ENCODE measurements at places on chromosomes 3 and 15.

- DNase-seq = no peak
Observed at GRCh38 chr15:71139241-71139640, 24.0 kb downstream of the THSD4 start.

DNA sequence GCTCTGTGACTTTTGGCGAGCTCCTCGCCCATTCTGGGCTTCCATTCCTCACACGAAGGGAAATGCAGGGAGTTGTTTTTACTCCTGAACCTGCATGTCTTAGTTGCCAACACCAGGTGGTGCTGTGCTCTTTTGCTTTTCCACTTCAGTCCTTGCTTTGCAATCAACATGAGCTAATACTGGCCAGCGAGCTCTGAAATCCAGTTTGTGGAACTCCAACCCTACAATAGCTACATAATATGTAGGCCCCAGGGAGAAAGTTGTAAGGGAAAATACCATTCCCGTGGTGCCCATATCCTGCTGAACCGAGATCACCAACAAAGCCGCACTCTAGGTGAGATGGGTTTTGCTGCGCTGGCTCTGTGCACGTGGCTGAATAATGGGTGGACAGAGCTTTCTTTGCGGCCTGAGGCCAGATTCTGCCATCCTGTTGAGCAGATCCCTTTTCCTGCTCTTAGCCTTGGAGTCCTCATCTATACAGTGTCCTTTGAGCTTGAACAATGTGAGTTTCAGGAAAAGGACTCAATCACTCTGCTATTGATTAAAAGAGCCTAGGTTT is 25.0 kb downstream of the LSM3 start:
- DNase-seq = peak; percentile 14

DNA sequence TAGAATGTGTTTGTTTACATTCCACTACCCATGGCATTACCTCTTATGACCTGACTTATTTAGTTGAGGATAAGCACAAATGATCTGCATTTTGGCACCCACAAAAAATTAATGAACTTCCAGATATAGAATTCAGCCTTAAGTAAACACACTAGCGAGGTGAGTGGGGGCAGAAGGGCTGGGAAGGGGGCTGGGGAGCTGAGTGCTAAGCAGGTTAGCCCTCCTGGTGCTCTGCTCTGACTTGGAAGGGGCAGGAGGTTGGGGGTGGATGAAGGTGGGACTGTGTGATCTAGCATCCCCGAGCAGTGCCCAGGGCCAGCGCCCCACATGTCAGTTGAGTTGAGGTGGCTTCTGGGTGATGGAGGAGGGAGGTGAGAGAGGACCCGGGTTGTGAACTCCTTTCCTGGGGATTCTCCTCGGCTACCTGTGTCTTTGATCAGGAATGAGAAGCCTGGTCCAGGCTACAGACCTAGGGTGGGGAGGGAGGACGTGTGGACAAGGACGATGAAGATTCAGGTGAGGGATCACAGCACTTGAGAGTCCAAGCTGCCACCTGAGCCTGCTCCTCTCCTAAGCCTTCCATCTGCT is 178.6 kb upstream of the SMAD3 start:
- DNase-seq = no peak

DNA sequence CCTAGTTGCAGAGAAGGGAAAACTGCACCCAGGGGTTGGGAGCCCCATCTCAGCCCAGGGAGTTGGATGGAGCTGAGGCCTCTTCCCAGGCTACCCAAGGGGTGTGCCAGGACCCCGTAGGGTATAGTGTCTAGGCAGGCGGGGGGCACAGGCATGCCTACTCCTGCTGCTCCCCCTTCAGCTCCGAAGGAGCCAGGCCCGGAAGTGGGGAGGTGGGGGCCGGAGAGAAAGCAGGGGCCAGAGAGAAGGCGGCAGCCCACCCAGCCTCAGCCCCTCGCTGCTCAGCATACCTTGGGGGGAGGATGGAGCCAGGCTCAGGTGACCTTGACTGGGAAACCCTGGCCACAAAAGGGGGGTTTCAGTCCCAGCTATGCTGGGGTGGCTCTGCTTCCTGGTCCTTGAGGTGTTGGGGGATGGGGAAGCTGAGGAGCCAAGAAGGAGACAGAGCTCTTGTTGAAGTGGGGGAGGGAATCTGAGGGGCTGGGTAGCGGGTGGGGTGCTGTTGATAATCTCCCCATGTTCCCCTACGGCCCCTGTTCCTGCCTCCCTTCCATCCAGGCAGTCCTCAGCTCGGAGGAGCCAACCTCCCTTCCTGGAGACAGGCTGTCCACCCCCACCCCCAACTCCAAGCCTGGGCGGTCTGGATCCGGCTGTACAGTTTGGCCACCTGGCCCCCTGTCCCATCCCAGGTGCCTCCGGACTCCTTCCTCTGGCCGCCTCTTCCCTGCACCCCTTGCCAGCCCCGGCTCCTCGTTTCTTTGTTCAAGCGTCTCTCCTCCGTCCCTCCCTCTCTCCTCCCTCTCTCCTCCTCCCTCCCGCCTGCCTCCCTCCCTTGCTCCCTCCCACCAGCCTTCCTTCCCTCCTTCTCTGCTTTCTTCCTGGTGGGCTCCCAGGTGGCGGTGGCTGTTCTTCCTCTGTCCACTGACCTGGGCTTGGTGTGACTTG is 1.7 kb downstream of the SEMA3F start:
- DNase-seq = no peak

- DNase-seq = no peak
Observed at GRCh38 chr15:50916400-50916799, 7.9 kb downstream of the AP4E1 start.

GRCh38 chr3:132198516-132198915 is 118.7 kb upstream of the ACP3 start:
- no peak for DNase-seq

DNA sequence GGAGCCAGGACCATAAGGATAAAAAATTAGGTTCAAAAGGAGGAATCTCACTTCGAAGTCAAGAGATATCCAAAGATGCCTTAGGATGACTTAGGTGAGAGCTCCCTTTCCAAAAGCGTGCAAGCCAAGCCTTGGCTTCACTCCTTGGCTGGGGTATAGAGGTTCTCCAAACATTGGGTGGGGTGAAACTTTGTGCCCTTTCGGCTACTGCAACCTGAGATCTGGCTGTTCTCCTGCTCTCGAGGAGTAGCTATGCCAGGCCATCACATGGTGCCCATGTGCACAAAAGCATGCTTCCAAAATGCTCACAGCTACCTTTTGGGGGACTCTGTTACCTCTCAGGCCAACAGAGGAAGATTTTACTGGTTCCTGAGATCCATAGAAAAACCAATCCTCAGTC is 373.8 kb downstream of the EPHB1 start:
- DNase-seq = no peak

- no peak for DNase-seq
Observed at GRCh38 chr15:63332367-63333124, 49.1 kb downstream of the CA12 start.

- DNase-seq = no peak
Observed at GRCh38 chr15:63401078-63401477, 19.4 kb upstream of the CA12 start.

DNA sequence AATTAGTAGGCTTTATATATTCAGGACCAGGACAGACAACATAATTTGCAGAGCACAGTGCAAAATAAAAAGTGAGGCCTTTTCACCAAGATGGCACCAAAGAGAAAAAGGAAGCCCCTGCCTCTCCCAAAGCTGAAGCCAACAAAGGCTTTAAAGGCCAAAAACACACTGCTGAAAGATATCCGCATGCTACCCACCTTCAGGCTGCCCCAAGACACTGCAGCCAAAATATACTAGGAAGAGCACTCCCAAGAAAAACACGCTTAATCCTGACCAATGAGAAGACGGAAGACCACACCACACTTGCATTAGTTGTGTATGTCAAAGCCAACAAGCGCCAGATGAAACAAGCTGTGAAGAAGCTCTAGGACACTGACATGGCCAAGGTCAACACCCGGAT is 38.0 kb downstream of the PIK3CB start:
- no peak for DNase-seq

DNA sequence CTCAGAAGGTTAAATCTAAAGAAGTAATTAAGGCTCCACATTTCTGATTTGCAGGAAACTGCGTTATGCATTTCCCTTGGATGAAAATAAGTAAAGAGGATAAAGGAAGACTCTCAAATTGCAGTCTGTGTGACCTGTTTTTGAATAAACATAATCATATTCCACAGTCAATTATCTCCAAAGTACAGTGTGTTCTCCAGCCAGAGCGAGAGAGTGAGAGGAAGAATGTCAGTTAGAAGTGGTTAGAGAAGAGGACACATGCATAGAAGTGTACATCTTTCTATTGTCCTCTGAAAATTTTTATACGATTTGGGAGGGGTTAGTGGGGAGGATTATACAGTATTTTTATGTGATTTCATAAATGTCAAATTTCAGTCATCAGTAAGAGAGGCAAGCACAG is 487.1 kb downstream of the LPP start:
- DNase-seq = no peak

DNA sequence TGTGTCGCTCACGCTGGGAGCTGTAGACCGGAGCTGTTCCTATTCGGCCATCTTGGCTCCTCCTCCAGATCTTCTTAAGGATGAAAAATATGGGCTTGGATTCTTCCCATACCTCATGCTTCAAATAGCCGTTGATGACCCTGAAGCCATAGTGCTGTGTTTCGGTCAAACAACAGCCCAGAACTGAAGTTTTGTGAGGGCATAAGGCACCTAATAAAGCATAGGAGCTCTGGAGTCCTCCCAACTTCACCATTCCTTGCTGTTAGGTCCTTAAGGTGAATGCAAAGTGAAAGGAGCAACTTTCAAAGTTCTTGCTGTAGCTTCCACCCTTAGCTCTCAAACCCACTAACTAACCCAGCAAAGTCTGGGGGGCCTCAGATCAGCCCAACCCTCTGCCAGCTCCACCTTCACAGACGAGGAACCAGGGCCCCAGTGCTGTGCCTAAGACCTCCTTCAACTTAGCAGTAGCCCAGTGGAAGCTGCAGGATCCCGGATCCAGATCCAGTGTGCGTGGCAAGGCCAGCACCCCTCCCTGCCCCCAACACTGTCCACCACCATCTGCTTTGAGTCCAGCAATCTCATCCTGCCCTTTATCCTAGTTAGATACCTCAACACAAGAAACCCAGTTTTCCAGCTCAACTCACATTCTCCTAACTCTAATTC is at the start of gene GRK7:
Gene GRK7 (plus strand): TSS at position 321 of the 663 bp plus-strand sequence. CDS start 14,877 bp downstream, outside the sequence.
- DNase-seq = no peak

DNA sequence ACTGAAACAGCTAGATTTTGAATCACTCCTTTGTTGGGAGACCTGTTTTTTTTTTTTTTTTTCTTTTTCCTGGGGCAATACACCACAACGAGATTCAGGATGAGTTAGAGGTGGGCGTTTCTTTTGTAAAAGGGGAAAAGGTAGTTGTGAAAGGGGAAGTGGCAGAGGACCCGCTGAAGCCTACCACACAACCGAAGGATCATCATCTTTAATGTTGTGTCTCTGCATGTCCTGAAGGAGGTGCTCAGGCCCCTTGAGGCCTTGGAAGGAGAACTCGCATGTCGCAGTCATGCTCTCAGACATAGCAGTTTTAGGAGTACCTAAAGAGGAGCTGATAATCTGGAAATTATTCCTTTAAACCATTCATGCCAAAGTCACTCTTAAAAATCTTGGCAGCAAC is 137.9 kb upstream of the LRIG1 start:
- DNase-seq = no peak

DNA sequence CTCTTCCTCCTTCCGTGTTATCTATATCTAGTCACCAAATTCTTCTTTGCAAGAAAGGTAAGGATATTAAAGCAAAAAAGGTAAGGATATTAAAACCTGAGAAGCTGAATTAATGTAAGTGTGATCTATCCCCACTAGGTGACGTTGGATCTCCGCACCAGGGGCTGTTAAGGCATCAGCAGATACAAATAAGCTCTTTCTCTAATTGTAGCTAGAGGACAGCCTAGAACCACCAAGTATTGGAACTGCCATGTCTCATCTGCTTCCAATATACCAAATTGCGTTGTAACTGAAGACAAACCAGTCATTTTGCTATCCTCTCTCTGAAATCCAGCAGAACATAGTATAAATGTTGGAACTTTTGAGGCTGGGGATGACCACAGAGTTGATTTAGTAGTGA is 471.2 kb upstream of the TGFBR2 start:
- DNase-seq = no peak

- DNase-seq = peak; percentile 64
Observed at GRCh38 chr3:13650210-13651056, 101.5 kb downstream of the FBLN2 start.

- DNase-seq = no peak
Observed at GRCh38 chr3:152445212-152445611, 176.5 kb downstream of the MBNL1 start.

GRCh38 chr3:130341388-130341787 is 4.1 kb upstream of the COL6A5 start:
- no peak for DNase-seq

DNA sequence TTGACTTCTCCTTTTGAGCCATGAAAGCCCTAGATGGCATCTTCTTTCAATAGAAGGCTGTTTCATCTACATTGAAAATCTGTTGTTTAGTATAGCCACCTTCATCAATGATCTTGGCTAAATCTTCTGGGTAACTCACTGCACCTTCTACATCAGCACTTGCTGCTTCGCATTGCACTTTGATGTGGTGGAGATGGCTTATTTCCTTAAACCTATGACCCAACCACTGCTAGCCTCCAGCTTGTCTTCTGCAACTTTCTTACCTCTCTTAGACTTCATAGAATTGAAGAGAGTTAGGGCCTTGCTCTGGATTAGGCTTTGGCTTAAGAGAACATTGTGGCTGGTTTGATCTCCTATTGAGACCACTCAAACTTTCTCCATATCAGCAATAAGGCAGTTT is 189.8 kb downstream of the PLCL2 start:
- no peak for DNase-seq

- no peak for DNase-seq
Observed at GRCh38 chr3:72086042-72086742, 301.2 kb upstream of the PROK2 start.

GRCh38 chr3:33218446-33219174 is at the start of gene SUSD5:
TSS of gene SUSD5 (minus strand) at chr3:33218810. CDS start at chr3:33218797, 13 bp downstream.
- DNase-seq = no peak

GRCh38 chr3:64972793-64973192 is 285.0 kb upstream of the ADAMTS9 start:
- DNase-seq = no peak

- no peak for DNase-seq
Observed at GRCh38 chr3:184050217-184050847, 2.5 kb upstream of the HTR3C start.

DNA sequence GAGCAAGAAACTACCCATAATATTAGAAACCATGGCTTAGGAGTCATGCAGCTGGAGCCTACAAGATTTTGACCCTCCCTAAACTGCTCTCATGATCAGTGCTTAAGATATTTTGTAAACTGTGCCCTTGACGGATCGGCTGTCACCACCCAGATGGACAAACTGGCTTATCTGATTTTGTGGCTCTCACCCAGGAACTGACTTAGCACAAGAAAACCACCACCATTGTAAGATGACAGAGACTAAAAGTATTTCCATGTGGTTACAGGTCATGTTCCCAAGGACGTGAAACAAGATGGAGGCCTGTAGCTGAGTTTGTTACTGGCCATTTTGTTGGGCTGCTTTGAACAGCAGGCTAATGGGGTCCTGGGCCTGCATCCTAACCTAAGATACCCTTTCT is 940.9 kb downstream of the OTOL1 start:
- no peak for DNase-seq

DNA sequence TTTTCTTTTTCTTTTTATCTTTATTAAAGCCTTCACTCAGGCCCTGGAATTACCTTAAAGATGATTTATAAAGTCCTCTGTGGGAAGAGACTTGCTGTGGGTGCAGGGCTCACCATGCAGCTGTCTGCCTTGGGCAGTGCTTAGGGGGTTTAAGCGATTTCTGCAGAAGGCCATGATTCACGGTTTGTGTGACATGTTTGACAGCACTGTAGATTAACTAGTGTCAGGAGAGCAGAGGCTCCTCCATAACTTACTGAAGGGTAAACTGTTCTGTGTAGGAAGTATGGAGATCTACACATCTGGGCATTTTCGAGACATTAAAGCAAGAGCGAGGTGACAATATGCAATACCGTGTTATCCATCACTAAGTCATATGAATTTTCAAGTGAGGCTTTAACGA is 137.7 kb downstream of the LRIG1 start:
- DNase-seq = no peak
